ENCODE measurements at places on chromosomes 3 and 15.
A peak's percentile ranks its signal among the peaks of the same experiment; 100 is the strongest.

- H3K4me1 ChIP-seq, result peaks cover 4% of the 10 kb centered on the region
- no peaks in the 10 kb centered on the region for H3K36me3 ChIP-seq
- no peak overlapping the region for H3K4me3 ChIP-seq
- H3K27me3 ChIP-seq, result no peaks in the 10 kb centered on the region
- DNase-seq, result no peak
These were observed 19.5 kb upstream of the BSN start for GRCh38 chr3:49534581-49535441.

DNA sequence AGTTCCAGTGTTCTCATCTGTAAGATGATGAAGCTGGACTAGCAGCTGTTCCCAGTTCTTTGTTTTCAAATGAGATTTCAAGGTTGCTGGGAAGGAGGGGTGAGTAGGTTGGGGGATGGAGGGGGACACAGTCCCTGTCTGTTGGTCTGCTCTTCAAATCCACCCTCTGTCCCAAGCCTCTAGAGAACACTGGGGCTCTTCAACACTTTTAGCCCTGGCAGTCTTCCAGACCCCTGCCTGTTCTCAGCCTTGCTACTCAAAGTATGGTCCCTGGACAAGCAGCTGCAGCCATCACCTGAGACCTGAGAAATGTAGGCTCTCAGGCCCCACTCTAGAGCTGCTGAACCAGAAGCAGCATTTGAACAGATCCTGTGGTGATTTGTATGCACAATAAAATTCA lies 41.3 kb downstream of the NEK11 start:
- H3K27me3 ChIP-seq, result no peaks in the 10 kb centered on the region
- peak; percentile 13 for DNase-seq
- no peak overlapping the region for H3K27ac ChIP-seq
- H3K4me3 ChIP-seq, result no peak overlapping the region
- H3K36me3 ChIP-seq, result no peaks in the 10 kb centered on the region

- no peaks in the 10 kb centered on the region for H3K27me3 ChIP-seq
- no peak overlapping the region for H3K4me3 ChIP-seq
- H3K27ac ChIP-seq, result peak overlapping the region; percentile 93
These were observed 1.3 kb downstream of the FSIP1 start for GRCh38 chr15:39781147-39781966.

DNA sequence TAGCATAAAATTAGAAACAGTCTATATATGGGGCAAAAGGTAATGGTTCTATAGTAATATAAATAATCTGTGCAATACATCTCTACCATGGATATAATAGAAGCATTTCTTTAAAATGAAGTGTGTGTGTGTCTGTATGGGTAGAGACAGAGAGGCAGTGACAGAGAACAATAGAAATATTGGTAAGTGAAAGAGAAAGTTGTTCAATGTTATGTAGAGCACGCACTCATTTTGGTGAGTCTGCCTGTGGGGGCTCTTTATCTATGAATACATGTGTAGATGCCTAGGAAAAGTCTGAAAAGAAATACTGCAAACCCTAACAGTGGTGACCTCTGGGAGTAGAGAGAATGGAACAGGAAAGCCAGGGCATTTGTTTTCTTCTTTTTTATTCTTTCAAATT lies 182.6 kb downstream of the STAC start:
- H3K36me3 ChIP-seq, result no peaks in the 10 kb centered on the region

- H3K4me1 ChIP-seq, result no peaks in the 10 kb centered on the region
- H3K4me3 ChIP-seq, result no peak overlapping the region
- no peaks in the 10 kb centered on the region for H3K36me3 ChIP-seq
These were observed 65.6 kb downstream of the SPSB4 start for GRCh38 chr3:141116721-141117120.

Measured in transverse colon (tissue), 4 donors.